Osteocyte (in vitro differentiated cells): ENCODE measurements at places on chromosomes 16 and 17. TPM values are rescaled to one million over a fixed set of nuclear protein-coding genes. Genes with fewer than 3 reads are reported as not detected.

DNA sequence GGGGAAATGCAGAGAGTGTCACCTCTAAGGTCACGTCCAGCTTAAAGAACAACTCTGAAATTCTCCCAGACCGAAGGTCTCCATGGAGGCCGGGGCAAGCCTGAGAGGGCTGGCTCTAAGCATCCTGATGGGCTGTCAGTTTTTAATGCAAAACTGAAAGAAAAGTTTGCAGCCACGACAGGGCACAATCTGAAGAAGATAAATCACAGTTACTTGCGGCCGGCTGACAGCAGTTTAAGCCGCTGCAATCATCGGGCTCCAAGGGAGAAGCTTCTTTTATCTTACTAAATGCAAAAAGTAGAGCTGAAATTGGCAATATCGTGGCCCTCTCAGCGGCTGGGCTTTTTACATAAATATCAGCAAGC is 168.8 kb downstream of the CYLD start:
- H3K36me3 ChIP-seq = no peaks in the 10 kb centered on the region
- H3K27me3 ChIP-seq = no peaks in the 10 kb centered on the region

ABI3 gene
- total RNA-seq = 0.19 TPM in 1 of 2 replicates, not detected in the other

DNA sequence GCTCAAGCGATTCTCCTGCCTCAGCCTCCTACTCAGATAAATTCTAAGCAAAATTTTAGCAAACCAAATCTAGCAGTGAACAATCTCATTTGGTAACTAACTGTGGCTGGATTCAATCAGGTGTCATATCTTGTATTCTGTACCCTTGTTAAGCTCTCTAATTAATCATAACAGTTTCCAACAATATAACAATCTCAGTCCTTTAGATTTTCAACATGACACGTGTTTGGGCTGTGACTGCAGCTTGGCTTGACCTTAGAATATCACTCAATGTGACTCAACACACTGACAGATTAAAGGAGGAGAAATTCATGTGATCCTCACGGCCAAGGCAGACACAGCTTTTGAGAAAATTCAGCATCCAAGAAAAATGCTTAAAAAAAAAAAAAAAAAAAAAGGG is 133.6 kb downstream of the BANP start:
- peaks cover 13% of the 10 kb centered on the region for H3K36me3 ChIP-seq
- H3K4me1 ChIP-seq = peaks cover 16% of the 10 kb centered on the region
- no peak overlapping the region for H3K27ac ChIP-seq
- no peak overlapping the region for H3K4me3 ChIP-seq
- H3K27me3 ChIP-seq = no peaks in the 10 kb centered on the region

MYH2 gene
- not detected in 2 replicates for total RNA-seq

- no peaks in the 10 kb centered on the region for H3K27me3 ChIP-seq
- no peak for DNase-seq
- peak overlapping the region; percentile 94 for H3K4me3 ChIP-seq
- peak overlapping the region; percentile 99 for H3K27ac ChIP-seq
These were observed 1.2 kb upstream of the KATNB1 start for GRCh38 chr16:57734308-57734924.

DNA sequence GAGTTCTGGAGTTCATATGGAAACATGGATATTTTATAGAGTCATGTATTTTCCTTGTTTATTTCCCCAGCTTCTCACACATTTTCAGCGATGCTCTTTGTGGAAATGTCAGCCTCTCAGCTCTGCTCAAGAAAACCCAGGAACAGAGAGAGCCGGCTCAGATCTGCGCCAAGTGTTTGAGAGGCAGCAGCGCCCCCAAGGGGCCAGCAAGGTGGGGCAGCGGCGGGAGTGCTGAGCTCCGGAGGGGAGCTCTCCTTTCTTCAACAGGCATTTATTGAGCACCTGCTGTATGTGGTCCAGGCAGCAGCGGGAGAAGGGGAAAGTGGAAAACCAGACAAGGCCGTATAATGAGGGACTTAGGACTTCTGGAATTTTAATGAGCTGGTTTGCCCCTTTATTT is 421.1 kb upstream of the C16orf82 start:
- no peak overlapping the region for H3K27ac ChIP-seq
- no peaks in the 10 kb centered on the region for H3K4me1 ChIP-seq
- H3K36me3 ChIP-seq = no peaks in the 10 kb centered on the region
- no peak overlapping the region for H3K4me3 ChIP-seq
- H3K27me3 ChIP-seq = no peaks in the 10 kb centered on the region
- peak; percentile 73 for DNase-seq

DHRS7C gene
- total RNA-seq = not detected in 2 replicates

DNA sequence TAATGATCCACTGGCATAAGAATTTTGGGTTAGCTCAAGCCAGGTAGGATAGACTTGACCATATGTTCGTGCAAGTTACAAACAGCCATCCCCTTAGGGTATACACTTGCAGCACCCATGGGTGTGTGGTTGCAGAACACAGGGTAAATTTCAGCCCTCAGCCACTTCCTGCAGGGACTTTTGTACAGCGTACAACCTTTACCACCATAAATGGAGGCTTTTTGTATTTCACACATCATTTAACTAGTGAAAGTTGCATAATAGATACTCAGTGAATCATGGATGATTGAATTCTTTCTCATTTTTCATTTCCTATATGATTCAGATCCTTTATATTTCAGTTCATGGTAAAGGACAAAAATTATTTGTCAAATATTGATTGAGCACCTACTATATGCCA is 473.9 kb downstream of the CDH13 start:
- no peak overlapping the region for H3K4me3 ChIP-seq
- DNase-seq = no peak
- H3K27ac ChIP-seq = no peak overlapping the region
- no peaks in the 10 kb centered on the region for H3K36me3 ChIP-seq
- H3K4me1 ChIP-seq = peaks cover 2% of the 10 kb centered on the region

- H3K36me3 ChIP-seq = no peaks in the 10 kb centered on the region
- no peak overlapping the region for H3K4me3 ChIP-seq
- H3K4me1 ChIP-seq = no peaks in the 10 kb centered on the region
- peaks cover 64% of the 10 kb centered on the region for H3K27me3 ChIP-seq
- H3K27ac ChIP-seq = no peak overlapping the region
- DNase-seq = no peak
These were observed 21.4 kb downstream of the CD300LG start for GRCh38 chr17:43868226-43868994.

- peaks cover 10% of the 10 kb centered on the region for H3K4me1 ChIP-seq
- no peak for DNase-seq
- peaks cover 9% of the 10 kb centered on the region for H3K36me3 ChIP-seq
- no peaks in the 10 kb centered on the region for H3K27me3 ChIP-seq
These were observed 27.8 kb downstream of the CASKIN2 start for GRCh38 chr17:75487351-75488070.

DNA sequence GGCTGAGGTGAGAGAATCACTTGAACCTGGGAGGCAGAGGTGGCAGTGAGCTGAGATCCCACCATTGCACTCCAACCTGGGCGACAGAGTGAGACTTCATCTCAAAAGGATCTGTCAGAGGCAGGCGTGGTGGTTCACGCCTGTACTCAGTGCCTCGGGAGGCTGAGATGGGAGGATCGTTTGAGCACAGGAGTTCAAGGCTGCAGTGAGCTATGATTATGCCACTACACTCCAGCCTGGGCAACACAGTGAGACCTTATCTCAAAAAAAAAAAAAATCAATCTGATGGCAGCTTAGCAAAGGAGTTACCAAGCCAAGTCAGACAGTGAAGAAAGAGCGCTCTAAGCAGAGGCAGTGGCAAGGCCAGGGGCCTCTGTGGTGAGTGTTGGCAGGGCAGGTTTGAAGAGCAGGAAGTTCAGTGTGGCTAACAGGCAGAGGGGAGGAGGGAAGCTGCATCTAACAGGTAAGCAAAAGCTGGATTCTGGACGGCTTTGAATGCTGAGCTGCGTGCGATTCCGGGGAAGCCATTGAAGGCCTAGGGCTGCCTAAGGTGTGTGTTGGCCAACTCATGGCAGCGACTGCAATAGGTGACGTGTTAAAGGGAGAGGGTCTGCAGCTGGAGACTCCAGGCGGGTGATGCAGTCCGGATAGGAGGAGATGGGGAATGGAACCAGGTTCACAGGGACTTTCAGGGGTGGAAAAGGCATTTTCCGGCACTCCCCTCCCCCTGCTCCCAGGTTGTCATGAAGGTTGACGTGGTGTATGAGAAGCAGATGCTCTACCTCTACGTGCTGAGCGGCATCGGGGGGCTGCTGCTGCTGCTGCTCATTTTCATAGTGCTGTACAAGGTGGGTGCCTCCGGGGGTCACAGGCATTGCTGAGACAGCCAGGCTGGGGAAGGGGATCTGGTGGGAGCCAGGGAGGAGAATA is 7.0 kb downstream of the ZNF768 start:
- H3K4me3 ChIP-seq = no peak overlapping the region
- no peak for DNase-seq
- H3K27me3 ChIP-seq = peaks cover 4% of the 10 kb centered on the region
- H3K27ac ChIP-seq = no peak overlapping the region
